Heart left ventricle (tissue), 16 donors: ENCODE measurements at places on chromosomes 1 and 21. TPM values are rescaled to one million over a fixed set of nuclear protein-coding genes. Genes with fewer than 3 reads are reported as not detected.

Gene ALG14
- 1.8 TPM for polyA plus RNA-seq

Gene HPDL
- 0.15 TPM for polyA plus RNA-seq

Gene APOBEC4
- polyA plus RNA-seq: 0.30 TPM

Gene NR1I3
- 0.23 TPM for polyA plus RNA-seq

Gene CD5L
- 0.04 TPM for polyA plus RNA-seq

Gene CYP2J2
- 45.6 TPM for polyA plus RNA-seq

Gene MSH4
- 0.27 TPM for polyA plus RNA-seq

Gene FCRL2
- 0.07 TPM for polyA plus RNA-seq

Gene SIM2
- 0.01 TPM for polyA plus RNA-seq

DNA sequence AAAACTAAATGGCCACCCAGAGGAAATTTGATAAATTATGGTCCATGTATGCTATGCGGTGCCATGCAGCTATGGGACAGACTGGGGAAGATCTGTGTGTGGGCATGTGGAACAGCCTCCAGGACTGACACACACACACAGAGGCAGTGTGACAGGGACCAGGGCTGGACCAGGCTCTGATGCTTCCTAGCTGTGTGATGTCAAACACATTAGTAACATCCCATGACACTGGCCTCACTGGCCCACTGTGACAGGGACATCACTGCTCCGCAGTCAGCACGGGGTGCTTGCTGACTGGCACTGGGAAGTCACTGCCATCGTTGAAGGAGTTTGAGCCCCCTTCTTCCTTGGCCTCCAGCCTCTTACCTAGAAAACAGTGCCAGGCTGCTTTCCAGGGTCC is 13.9 kb downstream of the RAP1GAP start:
- no peak for DNase-seq

- no peak for DNase-seq
These were observed 25.4 kb upstream of the KIAA0040 start for GRCh38 chr1:175217721-175218531.

GRCh38 chr21:16473988-16474387 is 744.2 kb downstream of the USP25 start:
- no peak for DNase-seq

DNA sequence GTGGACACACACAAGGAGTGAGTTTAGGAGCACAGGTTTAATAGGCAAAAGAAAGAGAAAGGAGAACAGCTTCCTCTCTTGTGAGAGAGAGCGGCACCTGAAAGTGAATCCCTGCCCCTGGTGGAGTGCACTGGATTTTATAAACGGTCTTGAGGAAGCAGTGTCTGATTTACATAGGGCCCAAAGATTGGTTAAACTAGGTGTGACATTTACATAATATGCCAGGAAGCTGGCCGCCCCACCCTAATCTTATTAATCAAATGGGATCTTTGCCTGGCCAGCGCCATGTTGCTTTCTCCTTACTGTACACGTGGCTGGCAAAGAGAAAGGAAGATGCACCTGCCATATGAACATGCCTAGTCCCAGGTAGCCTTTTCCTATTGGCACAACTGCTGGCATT is 38.7 kb downstream of the CFH start:
- DNase-seq: no peak

GRCh38 chr1:35876988-35877387 is 6.0 kb upstream of the AGO1 start:
- no peak for DNase-seq

- DNase-seq: no peak
These were observed 232.6 kb downstream of the SRGAP2C start for GRCh38 chr1:121417325-121417923.

GRCh38 chr1:208254376-208254775 is 10.2 kb upstream of the PLXNA2 start:
- no peak for DNase-seq

DNA sequence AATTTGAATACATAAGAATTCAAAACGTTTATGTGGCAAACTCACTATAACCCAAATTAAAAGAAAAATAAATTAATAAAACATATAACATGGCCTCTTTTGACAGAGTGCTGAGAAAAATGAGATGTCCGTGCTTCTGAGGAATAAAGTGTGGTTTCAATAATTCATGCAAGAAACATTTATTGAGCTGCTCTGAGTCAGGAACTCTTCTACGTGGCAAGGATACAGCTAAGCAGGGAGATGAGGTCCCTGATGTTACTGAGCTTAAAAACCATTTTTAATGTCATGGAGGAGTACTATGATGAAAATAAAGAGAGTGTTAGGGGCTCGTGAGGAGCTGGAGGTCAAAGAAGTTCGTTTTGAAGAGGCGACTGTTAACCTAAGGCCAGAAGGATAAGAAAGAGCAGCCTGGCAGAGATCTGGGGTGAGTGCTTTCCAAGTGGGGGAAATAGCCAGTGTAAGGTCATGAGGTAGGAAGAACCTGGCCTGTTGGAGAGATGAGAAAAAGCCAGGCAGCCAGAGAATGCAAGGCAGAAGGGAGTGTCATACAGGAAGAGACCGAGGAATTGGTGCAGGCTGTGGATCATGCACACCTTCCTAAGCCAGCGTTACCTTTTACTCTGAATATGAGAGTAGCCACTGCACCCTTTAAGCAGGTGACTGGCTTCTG is 182.2 kb upstream of the DUSP10 start:
- DNase-seq: no peak

DNA sequence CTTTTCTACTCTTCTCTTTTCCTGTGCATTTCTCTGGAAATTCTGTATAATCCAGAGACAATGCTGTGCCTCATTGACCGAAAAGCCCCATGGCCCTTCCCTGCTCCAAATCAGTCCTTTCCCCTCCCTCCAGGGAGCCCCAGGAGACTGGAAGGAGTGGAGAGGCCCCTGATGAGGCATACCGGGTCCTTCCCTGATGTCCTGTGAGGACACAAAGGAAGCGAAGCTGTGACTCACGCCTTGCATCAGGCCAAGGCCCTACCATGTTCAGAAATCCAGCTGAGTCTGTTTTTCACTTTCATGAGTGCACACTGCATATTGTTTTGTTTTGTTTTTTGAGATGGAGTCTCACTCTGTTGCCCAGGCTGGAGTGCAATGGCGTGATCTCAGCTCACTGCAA is 38.7 kb upstream of the BECN2 start:
- DNase-seq: no peak

GRCh38 chr1:241424480-241424971 is 67.5 kb upstream of the RGS7 start:
- DNase-seq: no peak

GRCh38 chr1:167373986-167374385 is 144.3 kb downstream of the CD247 start:
- no peak for DNase-seq

DNA sequence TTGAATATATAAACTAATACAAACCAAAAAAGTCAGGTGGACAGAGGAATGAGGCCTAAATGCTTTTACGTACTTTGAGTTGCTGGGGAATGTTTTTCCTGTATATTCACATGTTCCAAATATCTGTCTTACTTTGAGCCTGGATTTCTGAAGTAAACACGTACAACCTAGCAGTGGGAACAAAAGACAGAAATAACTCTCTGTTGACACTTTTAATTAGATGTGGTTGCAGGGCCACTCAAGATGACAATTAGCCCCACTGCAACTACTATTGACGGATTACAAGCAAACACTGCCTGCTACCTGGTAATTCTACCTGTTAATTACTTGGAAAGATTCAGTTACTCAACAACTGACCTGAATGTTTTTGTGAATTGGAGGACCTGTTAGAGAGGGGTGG is 196.9 kb downstream of the TTLL7 start:
- no peak for DNase-seq

GRCh38 chr1:6864166-6864565 is 78.9 kb downstream of the CAMTA1 start:
- DNase-seq: no peak
